Activated CD8-positive, alpha-beta memory T cell treated with anti-CD3 and anti-CD28 coated beads, Interleukin-2, amount 10 ng/mL, durations not matched to agents 7 days and 5 days (primary cell): ENCODE measurements at places on chromosomes 7 and 10. TPM values are rescaled to one million over a fixed set of nuclear protein-coding genes. Genes with fewer than 3 reads are reported as not detected.

DNA sequence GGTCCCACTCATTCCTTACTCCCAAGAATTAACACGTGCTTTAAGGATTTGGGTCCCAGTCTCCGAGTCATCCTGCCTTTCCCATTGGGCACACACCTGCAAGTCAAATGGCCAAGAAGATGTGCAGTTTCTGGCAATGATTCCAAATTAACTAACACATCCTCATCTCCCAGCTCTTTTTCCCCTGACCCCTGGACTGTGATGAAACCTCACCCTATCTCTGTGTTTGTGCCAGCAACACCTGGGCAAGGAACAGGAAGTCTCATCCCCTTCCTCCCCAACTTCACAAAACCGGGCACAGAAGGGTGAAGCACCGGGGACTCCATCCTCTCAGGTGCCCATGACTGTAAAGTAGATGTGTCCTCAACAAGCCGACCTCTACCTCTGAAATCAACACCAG is 54.8 kb downstream of the PLXNA4 start:
- peaks cover 9% of the 10 kb centered on the region for H3K4me1 ChIP-seq
- H3K27me3 ChIP-seq, result no peaks in the 10 kb centered on the region
- no peak overlapping the region for H3K27ac ChIP-seq
- no peak overlapping the region for H3K4me3 ChIP-seq

GRCh38 chr7:47952224-47952623 is 4.0 kb upstream of the PKD1L1 start:
- H3K27me3 ChIP-seq, result no peaks in the 10 kb centered on the region
- no peak overlapping the region for H3K4me3 ChIP-seq
- H3K36me3 ChIP-seq, result peaks cover 9% of the 10 kb centered on the region

DNA sequence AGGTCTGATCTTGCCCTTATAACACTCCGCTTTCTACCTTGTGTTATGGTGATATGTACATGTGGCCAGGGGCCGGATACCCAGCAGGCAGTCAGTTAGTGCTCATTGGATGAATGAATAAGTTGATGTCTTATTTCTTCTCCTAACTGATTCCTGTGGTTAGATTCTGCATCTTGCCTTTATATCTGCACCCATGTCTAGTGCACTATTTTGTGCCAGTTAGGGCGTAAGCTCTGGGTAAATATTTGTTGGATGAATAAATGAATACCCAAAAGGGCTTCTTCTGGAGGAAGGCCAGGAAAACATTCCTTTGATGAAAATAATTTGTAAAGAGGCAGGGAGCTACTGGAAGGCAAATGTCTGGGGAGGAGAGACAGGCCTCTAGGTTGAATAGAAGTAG is 148.2 kb downstream of the CHN2 start:
- no peak overlapping the region for H3K27ac ChIP-seq
- H3K27me3 ChIP-seq, result no peaks in the 10 kb centered on the region
- DNase-seq, result no peak
- no peak overlapping the region for H3K4me3 ChIP-seq
- no peaks in the 10 kb centered on the region for H3K36me3 ChIP-seq

DNA sequence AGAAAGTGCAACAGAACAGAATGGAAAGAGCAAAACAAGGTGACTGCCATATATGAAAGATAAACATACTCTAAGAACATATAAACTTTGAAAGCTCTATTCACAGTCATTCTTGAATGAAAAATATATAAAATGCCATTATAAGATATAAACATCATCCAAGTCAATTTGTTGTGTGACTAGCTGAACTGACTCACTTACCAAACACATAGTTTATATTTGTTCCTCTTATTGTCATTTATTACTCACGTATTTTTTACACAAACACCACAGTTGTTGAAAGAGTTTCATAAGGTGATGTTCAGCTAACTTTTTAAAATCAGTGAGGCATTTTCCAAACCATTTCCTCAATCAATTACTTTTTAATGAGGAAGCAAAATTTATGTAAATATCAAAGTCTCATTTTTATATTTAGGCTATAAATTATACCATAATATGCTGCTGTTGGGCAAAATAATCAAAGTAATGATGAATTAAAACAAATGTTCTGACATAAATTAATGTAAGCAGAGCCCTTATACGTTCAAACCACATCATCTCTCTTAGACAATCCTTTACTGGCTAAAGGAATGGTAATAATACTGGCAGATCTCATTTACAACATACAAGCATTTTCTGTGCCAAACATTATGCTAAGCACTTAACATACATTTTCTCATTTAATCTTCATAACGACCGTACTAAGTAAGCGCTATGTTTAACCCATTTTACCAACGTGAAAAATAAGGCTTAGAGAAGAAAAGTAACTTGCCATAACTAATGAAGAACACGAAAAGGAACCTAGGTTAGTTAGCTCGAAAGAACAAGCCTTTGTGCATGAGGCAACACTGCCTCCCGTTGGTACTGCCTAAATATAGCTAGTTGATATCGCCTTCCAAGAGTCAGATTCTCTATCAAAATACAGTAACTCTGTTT is 7.3 kb downstream of the LRRN3 start:
- peak; percentile 78 for DNase-seq
- H3K4me3 ChIP-seq, result peak overlapping the region; percentile 75
- H3K36me3 ChIP-seq, result peaks cover 70% of the 10 kb centered on the region
- H3K27me3 ChIP-seq, result no peaks in the 10 kb centered on the region
- H3K27ac ChIP-seq, result peak overlapping the region; percentile 75
- peaks cover 58% of the 10 kb centered on the region for H3K4me1 ChIP-seq

DNA sequence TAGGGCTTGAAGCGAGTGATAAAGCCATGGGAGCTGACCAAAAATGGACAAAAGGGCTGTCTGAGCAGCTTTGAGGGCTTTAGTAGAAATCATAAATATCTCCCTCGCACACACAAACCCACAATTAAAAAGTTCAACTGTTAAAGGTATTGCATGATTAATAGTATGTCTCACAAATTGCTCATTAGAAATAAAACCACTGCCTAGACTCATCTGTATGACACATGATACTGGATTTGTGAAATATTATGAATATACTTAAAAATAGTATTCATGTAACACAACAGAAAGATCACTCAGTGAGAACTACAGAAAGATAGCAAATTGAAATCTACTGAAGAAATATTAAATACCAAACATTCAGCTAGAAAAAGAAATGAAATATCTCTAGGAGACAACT is 11.9 kb upstream of the PTPN12 start:
- H3K36me3 ChIP-seq, result no peaks in the 10 kb centered on the region
- H3K27me3 ChIP-seq, result peaks cover 7% of the 10 kb centered on the region
- no peak overlapping the region for H3K27ac ChIP-seq
- no peak overlapping the region for H3K4me3 ChIP-seq
- H3K4me1 ChIP-seq, result no peaks in the 10 kb centered on the region
- DNase-seq, result no peak

DNA sequence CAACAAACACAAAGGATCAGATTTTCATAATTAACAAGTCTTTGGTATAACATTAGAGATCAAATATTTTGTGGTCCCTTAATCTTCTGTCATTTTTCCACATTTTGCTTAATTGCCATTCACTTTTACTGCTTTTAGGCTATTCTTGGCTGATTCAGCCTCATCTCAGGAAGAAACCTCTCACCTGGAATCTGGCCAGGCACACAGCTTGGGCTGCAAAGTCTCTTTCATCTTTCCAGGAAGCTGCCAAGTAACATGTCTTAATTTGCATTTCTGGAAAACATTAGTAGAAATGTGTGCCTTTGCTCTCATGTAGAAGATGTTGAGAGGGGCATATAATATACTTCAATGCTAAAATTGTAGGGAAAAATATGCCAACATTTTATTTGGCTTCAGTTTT is 174.2 kb upstream of the STEAP4 start:
- no peak overlapping the region for H3K27ac ChIP-seq
- DNase-seq, result no peak
- H3K27me3 ChIP-seq, result no peaks in the 10 kb centered on the region
- no peaks in the 10 kb centered on the region for H3K36me3 ChIP-seq
- no peak overlapping the region for H3K4me3 ChIP-seq
- H3K4me1 ChIP-seq, result no peaks in the 10 kb centered on the region

- no peak for DNase-seq
- H3K4me3 ChIP-seq, result peak overlapping the region; percentile 80
- peaks cover 34% of the 10 kb centered on the region for H3K4me1 ChIP-seq
Observed at GRCh38 chr7:1533255-1533546, 2.7 kb downstream of the MAFK start.

- no peaks in the 10 kb centered on the region for H3K36me3 ChIP-seq
- no peak for DNase-seq
- no peak overlapping the region for H3K27ac ChIP-seq
- no peak overlapping the region for H3K4me3 ChIP-seq
- peaks cover 4% of the 10 kb centered on the region for H3K27me3 ChIP-seq
- H3K4me1 ChIP-seq, result no peaks in the 10 kb centered on the region
Observed at GRCh38 chr10:48545462-48546145, 59.3 kb downstream of the ARHGAP22 start.

DNA sequence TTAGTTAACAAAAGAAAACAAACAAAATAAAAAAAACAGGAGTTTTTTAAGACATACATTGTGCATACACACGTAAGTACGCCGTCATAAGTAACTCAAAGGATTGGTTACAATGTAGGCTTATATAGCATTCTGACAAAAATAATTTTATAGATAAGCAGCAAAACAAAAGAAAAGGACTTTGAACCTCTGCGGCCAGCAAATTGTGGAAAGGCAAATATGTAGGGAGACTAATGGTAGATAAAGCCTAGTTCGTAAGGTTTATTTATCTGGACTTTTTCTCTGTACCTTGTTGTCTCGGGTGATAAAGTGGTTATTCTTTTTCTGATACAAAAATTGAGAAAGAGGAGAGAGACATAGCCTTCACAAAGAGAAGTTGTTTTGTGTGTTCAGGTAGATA is 891.9 kb downstream of the CNTNAP2 start:
- no peak overlapping the region for H3K27ac ChIP-seq
- no peak overlapping the region for H3K4me3 ChIP-seq
- no peaks in the 10 kb centered on the region for H3K4me1 ChIP-seq
- DNase-seq, result no peak
- H3K27me3 ChIP-seq, result no peaks in the 10 kb centered on the region

DNA sequence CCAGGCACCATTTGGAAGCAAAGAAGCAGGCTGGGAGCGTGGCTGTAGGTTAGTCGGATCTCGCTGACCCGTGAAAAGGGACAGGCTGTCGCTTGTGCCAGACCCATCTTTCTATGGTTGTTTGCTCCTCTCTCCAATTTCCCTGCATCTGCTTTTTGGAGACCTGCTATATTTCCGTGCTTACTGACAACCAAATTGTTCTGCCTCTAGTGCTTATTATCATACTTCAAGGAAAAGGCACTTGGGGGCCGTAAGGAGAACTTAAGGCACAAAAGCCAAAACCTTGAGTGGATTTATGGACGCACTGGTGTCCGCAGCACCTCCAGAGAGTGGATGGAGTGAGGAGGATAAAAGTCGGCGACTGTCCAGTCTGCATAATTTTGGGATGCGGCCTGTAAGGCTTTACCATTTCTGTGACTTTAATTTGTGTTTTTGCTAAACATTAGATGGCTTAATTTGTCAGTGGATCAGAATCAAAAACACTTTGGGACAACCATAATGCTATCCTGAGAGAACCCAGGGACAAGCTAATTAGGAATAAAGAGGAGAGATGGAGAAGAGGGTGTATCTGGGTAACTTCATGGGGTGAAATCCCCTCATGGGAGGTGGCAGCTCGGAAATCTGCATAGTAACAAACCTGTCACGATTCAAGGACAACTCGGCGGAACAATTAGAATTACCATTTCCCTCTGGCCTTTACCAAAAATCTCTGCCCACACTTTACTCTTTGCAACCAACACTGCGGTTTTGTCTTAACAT is 206.7 kb downstream of the HDAC9 start:
- no peak overlapping the region for H3K27ac ChIP-seq
- H3K36me3 ChIP-seq, result no peaks in the 10 kb centered on the region
- no peak overlapping the region for H3K4me3 ChIP-seq
- H3K27me3 ChIP-seq, result no peaks in the 10 kb centered on the region

- no peak overlapping the region for H3K4me3 ChIP-seq
- DNase-seq, result no peak
- H3K27me3 ChIP-seq, result no peaks in the 10 kb centered on the region
- no peaks in the 10 kb centered on the region for H3K4me1 ChIP-seq
- H3K27ac ChIP-seq, result no peak overlapping the region
Observed at GRCh38 chr10:30839652-30840051, 192.0 kb downstream of the ZNF438 start.

DNA sequence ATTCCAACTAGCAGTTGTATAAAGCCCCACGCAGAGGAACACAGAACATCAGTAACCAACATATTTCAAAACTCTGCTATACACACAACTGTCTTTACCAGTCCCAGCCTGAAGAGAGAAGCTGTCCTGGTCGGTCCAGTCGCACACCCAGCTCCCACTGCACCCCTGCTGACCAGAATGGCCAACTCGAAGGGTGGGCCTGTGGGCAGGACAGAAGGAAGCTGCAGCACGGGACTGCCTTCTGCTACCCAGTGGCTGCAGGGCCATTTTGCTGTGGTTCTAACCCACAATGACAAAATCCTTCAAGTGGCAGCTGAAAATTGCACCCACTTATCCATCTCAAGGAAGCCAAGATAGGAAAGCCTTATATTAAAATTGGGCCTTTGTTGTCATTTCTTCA is 48.2 kb downstream of the GSDME start:
- H3K27me3 ChIP-seq, result peaks cover 34% of the 10 kb centered on the region
- no peak overlapping the region for H3K4me3 ChIP-seq
- no peaks in the 10 kb centered on the region for H3K36me3 ChIP-seq
- peaks cover 6% of the 10 kb centered on the region for H3K4me1 ChIP-seq
- DNase-seq, result no peak

DNA sequence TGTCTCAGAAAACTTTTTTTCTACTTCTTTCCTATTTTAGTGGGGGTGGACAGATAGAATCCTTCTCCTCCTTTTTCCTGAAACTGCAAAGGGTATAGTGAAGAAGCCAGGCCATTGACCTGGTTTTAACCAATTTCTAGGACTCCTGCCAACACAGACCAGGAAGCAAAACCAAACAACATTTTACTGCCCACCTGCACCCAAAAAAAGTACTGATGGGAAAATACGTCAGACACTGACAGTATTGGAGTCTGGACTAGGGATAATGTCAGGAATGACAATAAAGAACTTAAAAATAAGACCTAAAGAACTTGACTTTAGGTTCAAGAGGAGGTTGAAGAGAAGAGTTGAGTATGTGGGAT is 5.0 kb upstream of the STEAP4 start:
- H3K27me3 ChIP-seq, result peaks cover 27% of the 10 kb centered on the region
- H3K4me3 ChIP-seq, result no peak overlapping the region
- H3K27ac ChIP-seq, result no peak overlapping the region
- H3K36me3 ChIP-seq, result no peaks in the 10 kb centered on the region

DNA sequence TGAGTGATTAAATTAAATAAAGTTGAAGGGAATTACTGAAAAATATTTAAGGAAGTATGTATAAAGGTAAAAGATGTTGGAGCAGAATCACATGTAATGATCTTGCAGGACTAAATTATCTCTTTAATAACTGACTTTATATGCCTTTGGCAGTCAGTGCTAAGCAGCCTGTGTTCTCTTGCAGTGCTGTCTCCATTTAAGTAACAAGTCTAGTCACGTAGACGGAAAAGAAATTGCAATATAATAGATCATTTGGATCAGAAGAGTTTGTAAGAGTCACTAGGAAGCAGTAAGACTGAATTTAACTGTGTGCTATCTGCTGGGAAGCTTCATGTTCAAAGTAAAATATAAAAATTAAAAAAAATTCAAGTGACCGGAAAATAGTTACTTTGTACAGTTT is 21.4 kb downstream of the BZW2 start:
- peaks cover 55% of the 10 kb centered on the region for H3K36me3 ChIP-seq
- no peaks in the 10 kb centered on the region for H3K27me3 ChIP-seq
- DNase-seq, result no peak
- peaks cover 9% of the 10 kb centered on the region for H3K4me1 ChIP-seq

GRCh38 chr7:127973832-127974231 is 57.4 kb downstream of the LRRC4 start:
- no peak for DNase-seq
- no peaks in the 10 kb centered on the region for H3K27me3 ChIP-seq
- no peak overlapping the region for H3K4me3 ChIP-seq
- H3K36me3 ChIP-seq, result peaks cover 38% of the 10 kb centered on the region
- H3K4me1 ChIP-seq, result no peaks in the 10 kb centered on the region
- H3K27ac ChIP-seq, result no peak overlapping the region

EFCAB10 gene
- not detected for total RNA-seq

FAM25A gene
- not detected for total RNA-seq
